Stomach (tissue), 19 donors: ENCODE measurements at places on chromosomes 2 and 18.

GRCh38 chr2:48902521-48902920 is 147.0 kb upstream of the LHCGR start:
- no peak for DNase-seq

- no peak for DNase-seq
These were observed 8.2 kb downstream of the LGALSL start for GRCh38 chr2:64462171-64462570.

GRCh38 chr18:49164738-49165137 is 214.0 kb upstream of the SMAD7 start:
- no peak for DNase-seq

DNA sequence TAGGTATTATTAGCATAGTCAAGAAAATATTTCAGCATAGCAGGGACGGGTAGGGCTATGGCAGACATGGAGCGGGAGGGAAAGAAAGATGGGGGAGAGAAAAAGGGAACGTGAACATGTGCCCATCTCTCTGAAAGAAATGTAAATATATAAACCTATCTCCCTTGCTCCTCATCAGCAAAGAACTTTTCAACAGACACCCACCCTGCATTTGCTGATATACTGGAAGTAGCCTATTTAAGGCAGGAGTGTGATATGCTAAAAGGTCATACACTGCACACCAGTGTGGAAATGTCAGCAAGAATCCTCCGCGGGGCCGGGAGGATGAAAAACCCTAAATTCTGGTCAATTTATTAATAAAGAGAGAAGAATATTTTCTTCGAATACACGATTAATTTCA is 1.7 kb downstream of the MBOAT2 start:
- DNase-seq, result no peak

DNA sequence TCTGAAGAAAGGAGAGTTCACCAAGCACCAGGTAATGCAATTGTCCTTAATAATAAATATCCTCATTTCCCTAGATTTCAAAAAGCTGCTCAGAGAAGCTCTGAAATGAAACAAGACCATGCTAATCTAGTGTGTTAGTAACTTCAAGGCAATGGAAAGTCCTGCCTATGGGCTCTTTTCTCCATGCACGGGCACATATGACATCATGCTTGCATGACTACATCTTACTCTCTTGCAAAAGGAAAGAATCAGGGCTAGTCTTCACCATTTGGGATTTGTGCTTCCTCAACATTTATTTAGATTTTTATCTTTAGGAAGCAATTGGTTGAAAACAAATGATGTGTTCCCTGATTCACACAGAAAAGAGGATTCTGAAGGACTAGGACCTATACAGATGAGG is 204.0 kb upstream of the POU3F3 start:
- DNase-seq, result no peak

GRCh38 chr2:188734691-188735090 is 239.5 kb upstream of the COL3A1 start:
- DNase-seq, result no peak

DNA sequence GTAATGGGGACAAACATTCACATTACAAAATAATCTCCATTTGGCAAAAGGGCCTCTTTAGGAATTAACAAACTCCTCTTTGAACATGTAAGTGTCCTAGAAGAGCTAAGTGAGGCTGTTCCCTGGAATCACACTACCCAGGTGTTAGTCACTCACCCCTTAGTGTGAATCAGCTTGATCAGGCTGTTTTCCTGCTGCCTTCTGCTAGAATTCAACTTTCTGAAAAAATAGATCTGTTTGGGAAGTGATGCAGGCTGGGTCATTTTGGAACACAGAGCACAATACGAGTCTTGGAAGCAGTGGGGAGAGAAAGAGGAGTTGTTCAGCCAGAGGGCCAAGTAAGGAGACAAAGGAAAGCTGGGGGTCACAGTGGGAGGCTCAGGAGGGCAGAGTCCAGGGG is 40.0 kb downstream of the TTC32 start:
- DNase-seq, result no peak

DNA sequence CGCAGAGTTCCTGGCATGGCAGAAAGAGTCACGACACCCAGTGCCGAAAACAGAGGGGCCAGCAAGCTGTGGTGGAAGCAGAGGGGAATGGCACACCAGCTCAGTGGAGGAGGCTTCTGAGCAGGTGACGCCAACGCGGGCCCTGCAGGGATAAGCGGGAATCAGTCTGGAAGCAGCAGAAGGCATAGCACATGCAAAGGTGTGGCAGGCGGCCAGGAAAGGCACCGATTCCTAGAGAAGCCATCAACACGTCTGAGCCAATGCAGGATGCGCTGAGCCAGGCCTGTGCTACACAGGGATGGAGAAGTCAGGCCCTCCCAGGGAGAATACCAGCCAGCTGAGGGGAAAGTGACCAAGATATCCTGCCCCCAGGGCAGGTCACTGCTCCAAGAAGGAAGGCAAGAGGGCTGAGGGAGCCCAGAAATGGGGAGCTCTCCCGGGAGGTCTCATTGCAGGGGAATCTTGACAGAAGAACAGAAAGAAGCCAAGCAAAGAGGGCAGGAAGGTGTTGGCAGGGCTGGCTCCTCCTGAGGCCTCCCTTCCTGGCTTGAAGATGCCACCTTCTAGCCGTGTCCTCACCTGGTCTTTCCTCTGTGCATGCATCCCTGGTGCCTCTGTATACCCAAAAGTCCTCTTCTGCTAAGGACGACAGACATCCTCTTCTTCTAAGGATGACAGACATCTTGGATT is 16.3 kb downstream of the TEX51 start:
- no peak for DNase-seq

GRCh38 chr2:149561309-149561926 is 26.2 kb downstream of the MMADHC start:
- DNase-seq, result peak; percentile 60

DNA sequence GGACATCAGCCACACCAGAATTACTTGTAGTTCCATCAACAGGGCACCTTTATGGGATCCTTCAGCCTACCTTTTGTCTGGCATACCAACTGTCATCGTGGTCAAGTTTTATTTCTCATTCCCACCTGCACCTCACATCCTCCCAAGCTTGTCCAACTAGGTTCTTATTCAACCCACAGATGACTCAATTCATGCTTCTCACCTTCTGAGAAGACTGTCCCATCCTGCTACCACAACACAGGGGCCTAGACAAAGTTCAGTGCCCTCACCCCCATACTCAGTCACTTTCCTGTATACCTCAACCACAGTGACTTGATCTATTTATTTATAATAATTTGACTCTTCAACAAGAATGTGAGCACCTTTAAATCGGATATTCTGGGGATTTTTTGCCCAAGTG is 114.4 kb upstream of the ACVR1C start:
- no peak for DNase-seq

DNA sequence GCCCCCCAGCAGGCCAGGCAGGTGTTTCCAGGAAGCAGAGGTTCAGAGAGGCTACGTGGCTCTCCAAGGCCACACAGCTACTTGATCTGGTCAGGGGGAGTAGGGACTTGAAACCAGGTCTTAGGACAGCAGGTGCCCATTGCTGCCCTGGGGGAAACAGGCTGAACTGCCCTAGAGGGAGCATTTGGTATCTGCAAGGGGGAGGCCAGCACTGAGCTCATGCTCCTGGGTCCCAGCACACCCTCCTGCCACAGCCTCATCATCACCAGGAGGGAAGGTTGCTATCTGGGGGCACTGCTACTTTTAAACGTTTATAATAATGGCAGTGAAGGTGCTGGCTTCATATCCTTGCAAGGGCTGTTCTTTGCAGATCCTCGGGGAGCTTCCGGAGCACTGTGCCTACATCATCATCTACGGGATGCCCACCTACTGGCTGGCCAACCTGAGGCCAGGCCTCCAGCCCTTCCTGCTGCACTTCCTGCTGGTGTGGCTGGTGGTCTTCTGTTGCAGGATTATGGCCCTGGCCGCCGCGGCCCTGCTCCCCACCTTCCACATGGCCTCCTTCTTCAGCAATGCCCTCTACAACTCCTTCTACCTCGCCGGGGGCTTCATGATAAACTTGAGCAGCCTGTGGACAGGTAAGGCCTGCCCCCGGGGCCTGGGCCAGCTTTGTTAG is 36.1 kb downstream of the ABCG8 start:
- no peak for DNase-seq

- peak; percentile 84 for DNase-seq
These were observed 19.6 kb downstream of the UGP2 start for GRCh38 chr2:63861220-63861822.

DNA sequence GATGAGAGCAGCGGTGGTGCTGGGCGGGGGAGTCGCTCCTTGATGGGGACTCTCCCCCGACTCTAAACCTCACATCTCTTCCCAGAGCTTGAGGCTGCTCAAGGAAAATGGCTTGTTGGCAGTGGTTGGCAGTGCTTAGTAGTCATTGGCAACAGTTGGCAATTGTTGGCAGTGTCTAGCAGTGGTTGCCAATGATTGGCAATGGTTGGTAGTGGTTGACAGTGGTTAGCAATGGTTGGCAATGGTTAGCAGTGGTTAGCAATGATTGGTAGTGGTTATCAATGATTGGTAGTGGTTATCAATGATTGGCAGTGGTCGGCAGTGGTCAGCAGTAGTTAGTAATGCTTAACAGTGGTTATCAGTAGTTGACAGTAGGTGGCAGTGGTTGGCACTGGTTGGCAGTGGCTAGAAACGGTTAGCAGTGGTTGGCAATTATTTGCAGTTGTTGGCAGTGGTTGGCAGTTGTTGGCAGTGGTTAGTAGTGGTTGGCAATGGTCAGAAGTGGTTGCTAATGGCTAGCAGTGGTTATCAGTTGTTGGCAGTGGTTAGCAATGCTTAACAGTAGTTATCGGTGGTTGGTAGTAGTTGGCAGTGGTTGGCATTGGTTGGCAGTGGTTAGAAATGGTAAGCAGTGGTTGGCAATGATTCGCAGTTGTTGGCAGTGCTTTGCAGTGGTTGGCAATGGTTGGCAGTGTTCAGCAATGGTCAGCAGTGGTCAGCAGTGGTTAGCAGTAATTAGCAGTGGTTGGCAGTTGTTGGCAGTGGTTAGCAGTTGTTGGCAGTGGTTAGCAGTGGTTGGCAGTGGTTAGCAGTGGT is 85.4 kb upstream of the OTOS start:
- DNase-seq, result peak; percentile 8

DNA sequence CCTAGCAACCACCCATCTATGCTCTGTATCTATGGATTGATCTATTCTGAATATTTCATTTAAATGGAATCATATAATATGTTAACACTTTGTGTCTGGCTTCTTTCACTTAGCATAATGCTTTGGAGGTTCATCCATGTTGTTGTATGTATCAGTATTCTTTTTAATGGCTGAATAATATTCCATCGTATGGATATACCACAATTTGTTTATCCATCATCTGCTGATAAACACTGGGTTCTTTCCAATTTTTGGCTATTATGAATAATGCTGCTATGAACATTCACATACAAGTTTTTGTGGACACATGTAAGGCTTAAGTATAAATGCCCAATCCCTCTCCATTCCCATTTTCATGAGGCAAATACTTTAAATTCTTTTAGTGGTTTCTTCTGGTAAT is 52.9 kb downstream of the MRPL33 start:
- no peak for DNase-seq

- no peak for DNase-seq
These were observed 33.1 kb downstream of the ATOH8 start for GRCh38 chr2:85786865-85787264.

DNA sequence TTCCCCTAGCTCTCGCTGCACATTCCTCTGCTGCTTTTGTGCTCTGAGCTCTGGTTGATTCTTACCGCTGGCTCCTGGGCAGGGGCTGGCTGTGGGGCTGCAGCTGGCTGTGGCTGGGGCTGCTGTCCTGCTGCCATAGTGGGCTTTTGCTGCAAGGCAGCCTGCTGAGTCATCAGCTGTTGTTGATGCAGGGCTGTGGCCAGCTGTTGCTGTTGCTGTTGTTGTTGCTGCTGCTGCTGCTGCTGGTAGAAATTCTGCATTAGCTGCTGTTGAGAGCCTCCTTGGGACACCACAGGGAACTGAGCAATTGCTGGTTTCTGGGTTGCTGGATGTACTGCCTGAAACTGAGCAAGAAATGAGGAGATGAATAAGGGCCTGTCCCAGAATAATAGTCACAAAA is 77.2 kb upstream of the NFU1 start:
- DNase-seq, result peak; percentile 67

GRCh38 chr2:202411097-202411496 is 35.0 kb downstream of the BMPR2 start:
- no peak for DNase-seq

GRCh38 chr2:241103176-241103595 is 1.1 kb upstream of the MTERF4 start:
- no peak for DNase-seq
